GDM1 (cell line): ENCODE measurements at places on chromosomes 5 and 9.
A peak's percentile ranks its signal among the peaks of the same experiment; 100 is the strongest.

GRCh38 chr9:129121483-129121882 is 10.3 kb downstream of the PTPA start:
- DNase-seq: no peak

DNA sequence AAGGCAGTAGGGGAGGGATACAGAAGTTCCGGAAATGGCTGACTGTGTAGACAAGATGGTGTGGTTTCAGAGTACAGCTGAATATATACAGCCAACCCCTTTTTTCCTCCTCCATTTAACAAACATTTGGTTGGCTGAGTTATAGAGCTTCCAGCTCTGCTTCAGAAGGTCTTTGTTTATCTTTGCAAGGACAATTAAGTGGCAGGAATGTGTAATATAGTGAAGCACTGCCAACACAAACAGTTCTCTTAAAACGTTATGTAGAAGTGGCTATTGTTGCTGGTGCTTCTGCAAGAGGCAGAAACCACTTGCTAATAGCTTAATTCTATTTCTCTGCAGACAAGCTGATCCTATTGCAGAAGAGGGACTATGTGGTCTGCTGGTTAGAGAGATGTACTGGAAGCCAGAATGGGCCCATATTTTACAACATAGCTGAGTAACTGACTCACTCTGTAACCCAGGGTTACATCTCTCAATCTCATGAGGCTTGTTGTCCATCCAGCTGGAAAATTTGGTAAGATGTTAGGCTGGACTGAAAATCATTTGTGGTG is 62.7 kb upstream of the OSMR start:
- no peak for DNase-seq

DNA sequence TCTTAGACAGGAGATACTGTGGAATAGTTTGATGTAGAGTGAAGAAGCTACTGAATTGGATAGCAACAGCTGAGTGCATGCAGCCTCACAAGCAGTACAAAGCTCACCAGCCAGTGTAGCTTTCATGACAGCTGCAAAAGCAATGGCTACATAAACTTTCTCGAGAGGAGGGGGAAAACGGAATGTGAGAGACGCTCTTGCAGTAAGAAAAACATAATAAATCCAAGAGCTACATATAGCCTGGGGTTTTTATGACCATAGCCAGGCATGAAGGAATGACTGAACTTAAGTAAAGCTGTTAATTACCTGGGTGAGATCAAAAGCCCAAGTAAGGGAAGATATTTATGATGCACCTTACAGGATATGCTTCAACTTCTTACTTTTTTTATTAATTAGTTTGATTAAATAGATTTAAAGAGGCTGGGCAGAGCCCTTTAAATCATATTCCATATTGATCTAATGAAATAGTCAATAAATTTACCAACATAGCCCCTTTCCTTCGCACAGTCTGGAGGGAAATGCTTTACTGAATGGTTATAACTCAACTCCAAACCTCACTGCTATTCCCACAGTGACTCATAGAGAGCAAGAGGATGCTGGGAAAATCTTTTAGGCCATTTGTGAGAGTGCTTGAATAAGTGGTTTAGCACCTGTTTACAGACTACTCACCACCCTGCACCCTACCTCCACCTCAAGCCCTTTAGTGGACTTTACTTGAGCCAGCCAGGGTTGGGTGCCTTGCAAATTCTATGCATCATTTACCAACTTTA is 407.2 kb upstream of the CLINT1 start:
- DNase-seq: no peak

DNA sequence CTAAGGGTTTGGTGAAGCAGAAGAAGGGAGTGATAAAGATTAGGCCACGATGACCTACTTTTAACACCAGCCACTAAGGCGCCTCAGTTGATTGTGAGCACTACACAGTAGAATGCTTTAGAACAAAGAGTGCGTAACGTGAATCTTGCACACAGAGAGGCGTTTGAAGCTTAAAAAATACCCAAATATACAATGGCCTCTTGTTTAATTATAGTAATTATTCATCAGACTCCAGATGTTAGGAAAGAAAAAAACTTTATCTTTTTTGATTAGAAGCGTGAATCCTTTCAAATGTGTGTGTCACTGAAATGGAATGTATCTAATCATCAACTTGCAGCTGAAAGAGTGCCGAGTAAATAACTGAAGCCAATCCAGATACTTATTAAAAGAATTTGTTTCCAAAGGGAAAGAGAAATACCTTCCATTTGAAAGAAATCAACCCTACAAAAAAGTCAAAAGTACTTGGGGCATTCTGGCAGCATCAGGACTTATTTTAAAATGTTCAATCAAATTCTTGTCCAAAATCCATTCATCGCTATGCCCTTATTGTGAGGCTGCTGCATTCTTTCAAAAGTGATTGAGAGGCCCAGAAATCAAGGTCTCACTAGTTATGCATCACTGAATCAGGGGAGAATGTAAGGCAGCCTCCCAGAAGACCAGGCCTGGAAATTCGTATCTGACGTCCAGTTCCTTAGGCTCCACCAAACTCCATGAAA is 337.5 kb downstream of the ZNF608 start:
- DNase-seq: no peak

- no peak for DNase-seq
Observed at GRCh38 chr9:80649001-80649420, 1040.3 kb downstream of the TLE1 start.

DNA sequence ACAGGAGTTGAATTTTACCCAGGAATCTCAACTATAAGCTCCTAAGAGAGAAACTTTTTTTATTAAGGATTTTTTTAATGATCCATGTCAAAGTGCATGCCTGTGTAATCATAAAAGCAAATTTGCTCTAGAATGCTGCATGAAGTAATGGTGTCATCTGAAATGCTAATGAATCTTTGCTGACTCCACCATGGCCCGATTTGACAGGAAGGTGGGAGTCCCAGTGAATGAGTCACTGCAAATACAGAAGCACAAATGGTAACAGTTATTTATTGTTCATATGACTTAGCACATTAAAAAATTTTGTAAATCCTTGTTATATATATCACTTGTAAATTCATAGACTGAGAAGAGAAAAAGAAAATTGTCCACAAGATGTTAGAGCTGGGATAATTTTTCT is 341.3 kb downstream of the RASEF start:
- no peak for DNase-seq

DNA sequence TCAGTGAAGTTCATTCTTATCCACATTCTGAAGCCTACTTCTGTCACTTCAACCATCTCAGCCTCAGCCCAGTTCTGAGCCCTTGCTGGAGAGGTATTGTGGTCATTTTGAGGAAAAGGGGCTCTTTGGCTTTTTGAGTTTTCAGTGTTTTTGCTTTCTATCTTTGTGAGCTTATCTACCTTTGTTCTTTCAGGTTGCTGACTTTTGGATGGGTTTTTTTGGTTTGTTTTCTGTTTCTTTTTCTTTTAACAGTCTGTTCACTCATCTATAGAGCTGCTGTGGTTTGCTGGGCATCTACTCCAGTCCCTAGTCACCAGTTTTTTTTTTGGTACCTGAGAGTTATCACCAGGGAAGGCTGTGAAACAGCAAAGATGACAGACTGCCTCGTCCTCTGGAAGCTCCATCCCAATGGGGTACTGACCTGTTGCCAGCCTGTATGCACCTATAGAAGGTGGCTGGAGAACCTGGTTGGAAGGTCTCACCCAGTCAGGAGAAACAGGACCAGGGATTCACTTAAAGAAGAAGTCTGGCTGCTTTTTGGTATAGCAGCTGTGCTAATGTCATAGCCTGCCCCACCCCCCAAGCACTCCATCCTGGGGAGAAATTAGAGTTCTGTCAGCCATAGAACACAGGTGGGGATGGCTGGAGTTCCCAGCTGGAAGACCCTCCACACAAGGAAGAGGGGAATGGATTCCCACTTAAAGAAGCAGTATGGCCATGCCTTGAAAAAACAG is 138.6 kb upstream of the TSLP start:
- no peak for DNase-seq

DNA sequence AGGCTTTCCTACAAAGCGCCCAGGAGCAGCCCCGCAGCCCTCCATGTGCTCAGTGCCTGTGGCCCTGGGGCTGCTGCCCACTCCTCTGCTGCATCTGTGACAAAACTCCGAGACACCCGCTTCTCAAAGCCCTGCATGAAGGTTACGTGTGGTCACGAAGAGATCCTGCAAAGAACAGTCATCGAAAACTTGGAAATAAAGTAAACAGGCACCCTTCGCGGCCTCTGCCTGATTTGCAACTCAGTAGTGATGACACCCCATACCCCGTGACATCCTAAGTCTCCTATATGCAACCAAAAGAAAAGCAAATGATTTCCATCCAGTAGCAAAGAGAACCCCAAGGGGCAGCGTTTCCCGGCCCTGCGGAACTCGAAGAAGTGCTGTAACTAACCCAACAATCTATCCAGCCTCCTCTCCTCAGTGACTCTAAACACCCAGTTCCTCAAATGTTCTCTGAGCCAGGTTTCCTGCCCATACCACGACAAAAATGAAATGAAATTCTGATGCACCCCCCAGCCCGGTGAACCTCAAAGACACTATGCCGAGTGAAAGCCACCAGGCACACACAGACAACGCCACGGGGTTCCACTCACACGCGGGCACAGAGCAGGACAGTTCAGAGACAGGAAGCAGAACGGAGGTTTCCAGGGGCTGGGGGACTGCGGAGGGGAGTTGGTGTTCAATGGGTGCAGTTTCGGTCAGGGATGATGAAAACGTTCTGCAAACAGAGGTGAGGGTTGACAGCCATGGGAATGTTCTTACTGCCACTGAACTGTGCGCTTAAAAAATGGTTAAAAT is 19.0 kb downstream of the NACC2 start:
- peak; percentile 64 for DNase-seq

DNA sequence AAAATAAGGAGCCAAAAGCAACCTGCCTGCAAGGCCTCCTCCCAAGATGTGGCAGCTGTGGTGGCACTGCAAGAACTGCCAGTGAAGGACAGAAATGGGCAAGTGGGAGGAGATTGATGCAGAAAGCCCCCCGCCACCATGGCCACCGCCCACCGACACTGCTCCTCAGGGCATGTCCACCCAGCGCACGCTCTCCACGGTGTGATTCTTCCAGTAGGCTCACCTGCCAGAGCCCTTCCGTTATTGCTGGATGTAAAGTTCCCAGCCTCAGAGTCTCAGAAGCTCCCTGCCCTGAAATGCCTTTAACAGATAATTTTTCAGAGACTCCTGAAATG is 155.2 kb upstream of the PHYKPL start:
- DNase-seq: no peak

- DNase-seq: no peak
Observed at GRCh38 chr9:127538849-127539258, 73.2 kb upstream of the STXBP1 start.

DNA sequence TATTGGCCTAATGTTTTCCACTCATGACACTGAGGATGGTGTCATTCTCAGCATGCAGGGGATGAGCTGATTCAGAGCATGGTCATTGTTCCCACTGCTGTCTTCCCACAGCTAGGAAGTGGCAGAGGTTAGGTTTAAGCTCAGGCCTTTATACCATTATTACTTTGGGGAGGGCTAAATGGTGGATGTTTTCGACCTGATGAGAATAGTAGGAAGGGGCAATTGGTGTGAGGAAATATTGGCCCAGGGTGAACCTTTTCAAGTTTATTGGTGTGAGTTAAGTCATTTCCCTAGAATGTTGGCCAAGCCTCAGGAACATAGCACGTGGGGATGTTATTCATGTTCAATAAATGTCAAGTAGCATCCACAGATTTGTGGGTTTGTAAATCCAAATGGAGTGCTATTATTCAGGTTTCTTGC is 59.6 kb downstream of the ARHGAP26 start:
- no peak for DNase-seq

- DNase-seq: no peak
Observed at GRCh38 chr9:88587885-88588649, 53.1 kb downstream of the NXNL2 start.

DNA sequence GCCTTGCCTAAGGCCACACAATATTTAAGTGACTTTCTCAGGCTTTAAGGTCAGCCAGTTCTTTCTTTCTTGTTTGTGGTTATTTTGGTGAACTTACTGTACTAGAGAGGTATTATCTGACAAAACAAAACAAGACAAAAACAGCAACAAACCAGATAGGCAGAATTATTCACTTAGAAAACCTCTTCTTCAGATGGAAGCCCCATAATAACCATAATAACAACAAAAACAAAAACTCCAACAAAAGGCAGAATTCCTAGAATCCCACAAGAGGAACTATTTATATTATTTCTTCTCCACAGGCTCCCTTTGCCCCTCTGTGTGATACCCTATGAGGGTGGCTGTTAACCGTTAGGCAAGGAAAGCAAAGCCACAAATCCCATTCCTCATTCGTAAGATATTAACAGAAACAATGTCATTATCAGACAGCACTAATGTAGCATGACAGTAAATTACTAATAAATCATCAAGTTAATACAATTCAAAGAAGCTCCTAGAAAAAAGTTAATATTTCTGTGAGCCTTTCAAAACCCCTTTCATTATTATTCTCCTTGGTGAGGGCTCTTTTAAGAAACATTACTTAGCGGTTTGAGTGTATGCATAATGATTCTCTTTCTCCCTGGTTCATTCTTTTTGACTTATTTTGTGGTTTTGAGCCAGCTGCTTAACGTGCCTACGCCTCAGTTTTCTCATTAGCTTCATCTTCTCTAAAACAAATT is 274.9 kb downstream of the EFNA5 start:
- no peak for DNase-seq

DNA sequence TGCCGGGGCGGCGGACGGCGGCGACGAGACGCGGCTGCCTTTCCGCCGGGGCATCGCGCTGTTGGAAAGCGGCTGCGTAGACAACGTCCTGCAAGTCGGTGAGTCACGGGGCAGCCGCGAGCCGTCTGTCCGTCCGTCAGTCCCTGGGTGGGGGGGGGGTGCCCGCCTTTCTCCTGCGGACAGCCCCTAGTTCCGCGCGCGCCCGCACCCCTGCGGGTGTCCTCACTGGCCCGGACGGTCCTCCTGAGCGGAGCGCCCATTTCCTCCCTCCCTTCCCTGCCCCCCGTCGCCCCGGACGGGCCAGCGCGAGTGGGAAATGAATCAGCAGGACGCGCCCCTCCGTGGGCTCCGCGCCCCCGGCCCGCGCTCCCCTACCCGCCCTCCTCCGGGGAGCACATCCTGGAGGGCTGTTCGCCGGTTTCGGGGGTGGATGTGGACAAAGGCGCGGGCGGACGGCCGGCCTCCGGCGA is 828 bp downstream of the ZSWIM6 start:
- no peak for DNase-seq

DNA sequence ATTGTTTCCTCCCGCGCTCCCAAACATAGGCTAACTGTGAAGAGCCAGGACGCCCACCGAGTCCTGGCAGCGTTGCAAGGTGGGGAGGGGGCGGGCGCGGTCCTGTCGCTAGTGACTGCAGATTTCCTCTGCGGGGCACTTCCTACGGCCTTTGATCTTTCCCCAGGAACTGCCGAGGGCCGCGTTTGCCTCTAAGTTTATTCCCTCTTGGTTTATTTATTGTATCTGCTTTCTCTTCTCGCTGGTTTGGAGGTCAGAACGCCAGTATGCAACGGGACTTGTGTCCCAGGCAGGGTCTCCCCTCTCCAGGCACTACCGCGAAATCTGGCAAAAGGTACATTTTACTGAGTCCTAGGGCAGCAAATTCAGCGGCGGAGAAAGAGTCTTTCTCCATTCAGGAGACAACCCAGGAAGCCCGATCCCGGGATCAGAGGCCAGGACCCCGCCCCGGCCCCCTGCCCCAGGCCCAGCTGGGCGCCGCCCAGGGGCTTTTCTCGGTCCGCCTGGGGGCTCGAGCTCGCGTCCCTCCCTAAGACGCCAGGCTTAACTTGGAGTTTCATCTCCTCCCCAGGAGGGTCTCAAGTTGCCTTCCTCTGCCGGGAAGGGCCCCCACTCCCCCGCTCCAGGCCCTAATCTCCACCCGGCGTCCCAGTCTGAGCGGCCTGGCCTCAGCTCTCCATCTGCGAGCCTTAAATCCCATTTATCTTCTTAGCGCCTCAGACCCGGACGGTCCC is 884 bp upstream of the EGFLAM start:
- no peak for DNase-seq
